ENCODE measurements at places on chromosomes 11 and 22. TPM values are rescaled to one million over a fixed set of nuclear protein-coding genes. Genes with fewer than 3 reads are reported as not detected.

CDKN1C gene
- 68.6 TPM for polyA plus RNA-seq

PHLDA2 gene
- not detected for polyA plus RNA-seq

POU2AF1 gene
- polyA plus RNA-seq, result 1.1 TPM

GRAP2 gene
- 2.6 TPM for polyA plus RNA-seq

LRRC74B gene
- 1.2 TPM for polyA plus RNA-seq

CYB5R2 gene
- 18.1 TPM for polyA plus RNA-seq

MCAM gene
- 108 TPM for polyA plus RNA-seq

ANKK1 gene
- 0.22 TPM for polyA plus RNA-seq

ZNF215 gene
- polyA plus RNA-seq, result 1.4 TPM

ENTHD1 gene
- polyA plus RNA-seq, result not detected

STK33 gene
- polyA plus RNA-seq, result 21.6 TPM

DERL3 gene
- 4.0 TPM for polyA plus RNA-seq

SYNGR1 gene
- polyA plus RNA-seq, result 29.0 TPM

C11orf86 gene
- polyA plus RNA-seq, result not detected

PRODH gene
- 52.9 TPM for polyA plus RNA-seq

TRIM49 gene
- not detected for polyA plus RNA-seq

SCGB1A1 gene
- polyA plus RNA-seq, result 3.8 TPM

UBQLNL gene
- polyA plus RNA-seq, result 1.7 TPM

MS4A6A gene
- 31.5 TPM for polyA plus RNA-seq

MYO7A gene
- polyA plus RNA-seq, result 5.4 TPM

NCF4 gene
- polyA plus RNA-seq, result 3.6 TPM
